GM19239 (cell line): ENCODE measurements at places on chromosomes 16 and 17.
A peak's percentile ranks its signal among the peaks of the same experiment; 100 is the strongest.

GRCh38 chr17:67853703-67854102, 28.4 kb downstream of the BPTF start:
- no peak for DNase-seq

DNA sequence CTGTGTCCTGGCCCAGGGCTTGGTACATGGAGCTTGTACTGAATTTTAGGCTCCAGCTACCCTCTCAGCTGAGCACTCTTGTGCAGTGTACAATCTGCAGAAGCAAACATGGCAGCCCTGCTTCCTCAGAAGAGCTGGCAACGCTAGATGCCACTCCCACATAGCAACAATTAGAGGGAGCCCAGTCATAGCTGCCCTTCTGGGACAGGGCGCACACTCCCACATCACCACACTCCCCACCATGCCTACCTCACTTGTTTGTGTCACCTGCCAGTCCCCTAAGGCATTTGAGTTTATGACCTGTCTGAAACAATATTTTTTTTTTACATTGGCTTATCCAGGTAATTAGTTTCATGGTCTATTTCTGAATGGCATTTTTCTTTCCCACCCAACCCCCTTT, 72.3 kb downstream of the C17orf67 start:
- no peak for DNase-seq

DNA sequence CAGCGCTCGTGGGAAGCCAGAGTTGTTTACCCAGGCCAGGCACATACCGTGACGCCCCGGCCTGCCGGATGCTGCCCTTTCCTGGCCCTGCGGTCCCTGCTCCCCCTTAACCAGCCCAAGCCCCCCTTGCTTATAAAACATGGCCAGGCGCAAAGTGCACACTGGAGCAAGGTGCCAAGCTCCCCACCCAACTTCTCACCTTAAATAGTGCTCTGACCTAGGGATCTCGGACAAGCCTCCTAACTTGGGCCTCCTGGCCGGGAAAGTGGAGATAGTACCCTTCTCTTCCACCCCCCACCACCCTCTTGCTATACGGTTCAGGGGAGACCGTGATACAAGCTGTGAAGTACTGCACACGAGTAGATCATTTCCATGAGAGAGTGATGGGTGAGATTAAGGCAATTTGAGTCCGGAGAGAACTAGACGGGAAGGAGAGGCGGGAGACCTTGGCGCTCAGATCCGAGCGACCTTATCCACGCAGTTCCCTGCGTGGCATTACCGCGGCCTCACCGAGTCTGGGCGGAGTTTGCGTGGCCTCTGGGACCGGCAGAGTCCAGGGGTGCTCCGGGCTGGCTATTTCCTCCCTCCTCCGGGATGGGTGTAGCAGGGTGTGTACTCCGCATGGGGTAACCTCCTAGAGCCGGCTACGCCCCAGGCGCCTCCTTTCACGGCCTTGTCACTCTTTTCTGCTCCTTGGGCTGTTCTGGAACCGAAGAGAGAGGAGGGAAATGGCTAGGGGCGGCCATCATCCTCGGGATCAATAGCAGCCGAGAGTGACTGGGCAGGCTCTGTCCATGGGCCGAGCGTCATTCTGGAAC, 4.4 kb upstream of the LHX1 start:
- no peak for DNase-seq

GRCh38 chr16:56938664-56939513, 6.9 kb downstream of the HERPUD1 start:
- DNase-seq = no peak

- no peak for DNase-seq
These were observed 20.9 kb downstream of the HAPSTR1 start for GRCh38 chr16:9112166-9112843.

DNA sequence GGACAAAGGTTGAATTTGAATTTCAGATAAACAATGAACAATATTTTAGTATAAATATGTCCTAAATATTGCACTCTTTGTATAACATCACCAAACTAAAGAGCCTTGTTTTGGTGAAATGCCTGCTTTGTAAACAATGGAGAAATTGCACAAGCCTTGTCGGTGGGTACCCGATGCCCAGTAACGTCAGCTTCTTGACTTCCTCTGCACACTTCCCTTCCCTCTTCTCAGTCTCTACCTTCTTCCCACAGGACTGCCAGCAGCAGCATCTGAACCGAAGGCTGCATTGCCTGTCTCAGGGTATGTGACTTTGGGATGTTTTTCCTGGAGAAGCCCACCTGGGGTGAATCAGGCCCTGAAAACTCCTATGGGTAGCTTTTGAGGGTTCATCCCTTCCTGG, 113.9 kb downstream of the UTP18 start:
- DNase-seq = no peak

- DNase-seq = no peak
These were observed 500.1 kb downstream of the MAF start for GRCh38 chr16:79100447-79100846.

DNA sequence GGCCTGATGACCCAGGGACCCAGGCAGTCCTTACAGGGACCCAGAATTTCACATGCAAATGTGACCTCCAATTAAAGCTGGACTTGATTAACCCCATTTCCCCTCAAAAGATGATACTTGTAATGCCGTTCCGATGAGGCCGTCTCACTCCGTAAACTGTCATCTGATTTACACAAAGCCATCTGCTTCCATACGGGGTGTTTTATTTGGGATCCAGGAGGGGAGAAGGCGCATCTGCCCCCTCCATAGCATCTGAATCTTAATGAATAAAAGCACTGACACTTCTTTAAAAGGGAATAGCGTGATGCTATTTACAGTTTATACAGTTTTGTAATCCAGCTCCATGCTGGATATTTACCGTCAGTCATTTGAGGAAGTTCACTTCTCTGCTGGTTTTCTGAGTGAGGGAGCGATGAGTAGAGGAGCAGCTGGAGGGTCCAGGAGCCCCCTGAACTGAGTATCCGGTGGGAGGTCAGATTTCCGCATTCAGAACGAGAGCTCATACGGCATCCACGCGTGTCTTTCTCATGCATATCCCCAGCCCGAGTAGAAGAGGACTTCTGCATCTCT, 452.7 kb downstream of the WWOX start:
- no peak for DNase-seq

GRCh38 chr17:229709-230394, 48.4 kb upstream of the DOC2B start:
- no peak for DNase-seq

- DNase-seq = no peak
These were observed 1.6 kb downstream of the SEPTIN1 start for GRCh38 chr16:30380803-30381208.

DNA sequence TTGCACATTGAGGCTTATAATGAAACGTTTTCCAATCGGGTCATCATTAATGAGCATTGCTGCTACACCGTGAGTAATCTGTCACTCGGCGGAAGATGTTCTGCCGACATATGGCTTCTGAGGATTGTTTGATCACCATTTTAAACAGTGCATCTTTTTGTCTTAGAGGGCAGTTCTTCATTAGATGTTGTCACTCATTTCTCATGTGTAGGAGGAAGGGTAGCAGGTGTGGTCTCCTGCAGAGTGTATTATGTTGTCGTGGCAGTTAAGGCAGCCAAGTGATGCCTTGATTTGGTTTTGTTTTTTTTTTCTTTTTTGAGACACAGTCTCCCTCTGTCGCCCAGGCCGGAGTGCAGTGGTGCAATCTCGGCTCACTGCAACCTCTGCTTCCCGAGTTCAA, 50.5 kb downstream of the SEC14L1 start:
- DNase-seq = no peak

- no peak for DNase-seq
These were observed 74.0 kb upstream of the XYLT1 start for GRCh38 chr16:17544785-17545184.

GRCh38 chr17:42517516-42517915, 18.5 kb upstream of the NAGLU start:
- peak; percentile 81 for DNase-seq
